ENCODE measurements at places on chromosomes 1 and 21.

DNA sequence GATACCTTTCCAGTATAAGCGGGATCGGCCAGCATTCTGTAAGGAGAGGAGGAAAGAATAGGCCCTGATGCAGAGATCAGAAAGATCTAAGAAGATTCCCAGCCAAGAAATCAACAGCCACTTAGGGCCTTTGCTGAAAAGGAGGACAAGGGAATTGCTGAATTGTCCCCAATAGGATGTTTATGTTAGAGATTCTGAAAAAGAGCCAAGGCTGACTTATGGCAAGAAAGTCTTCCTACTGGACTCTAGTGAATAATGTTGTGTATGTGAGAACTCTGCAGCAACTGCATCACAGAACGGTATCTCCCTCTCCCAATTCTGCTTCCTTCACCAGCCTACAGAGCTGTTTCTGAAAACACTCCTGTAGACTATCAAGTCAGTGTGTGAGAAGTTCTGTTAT is 298.0 kb upstream of the CXADR start:
- DNase-seq = no peak

DNA sequence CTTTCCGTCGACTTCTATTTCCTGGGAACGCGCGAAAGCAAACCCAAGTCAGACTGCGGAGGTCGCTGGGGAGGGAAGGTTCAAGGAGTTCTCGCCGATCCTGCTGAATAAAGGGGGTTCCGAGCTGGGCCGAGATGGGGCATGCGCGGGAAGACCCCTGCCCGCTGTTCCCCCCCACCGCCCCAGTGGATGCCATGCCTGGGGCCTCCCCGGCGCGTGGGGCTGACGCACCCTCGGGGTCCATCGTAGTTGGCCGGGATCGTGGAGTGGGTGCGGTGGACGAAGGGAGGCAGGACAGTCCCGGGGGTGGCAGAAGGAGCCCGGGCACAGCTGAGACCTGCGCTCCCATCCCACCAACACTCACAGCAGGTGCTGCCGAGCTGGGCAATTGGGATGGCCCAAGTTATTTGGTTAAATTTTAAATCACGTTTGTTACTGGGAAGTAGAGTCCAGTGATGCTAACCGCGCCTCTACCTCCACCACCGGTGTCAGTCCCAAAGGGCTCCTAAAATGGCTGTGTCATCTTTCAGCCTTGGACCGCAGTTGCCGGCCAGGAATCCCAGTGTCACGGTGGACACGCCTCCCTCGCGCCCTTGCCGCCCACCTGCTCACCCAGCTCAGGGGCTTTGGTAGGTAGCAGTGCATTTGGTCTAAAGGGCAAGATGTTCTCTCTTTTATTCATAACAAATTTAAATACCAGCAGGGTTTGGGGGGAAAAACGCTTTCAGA is 801 bp downstream of the MX1 start:
- no peak for DNase-seq

- no peak for DNase-seq
These were observed 62.3 kb downstream of the GALNT2 start for GRCh38 chr1:230129341-230129740.

DNA sequence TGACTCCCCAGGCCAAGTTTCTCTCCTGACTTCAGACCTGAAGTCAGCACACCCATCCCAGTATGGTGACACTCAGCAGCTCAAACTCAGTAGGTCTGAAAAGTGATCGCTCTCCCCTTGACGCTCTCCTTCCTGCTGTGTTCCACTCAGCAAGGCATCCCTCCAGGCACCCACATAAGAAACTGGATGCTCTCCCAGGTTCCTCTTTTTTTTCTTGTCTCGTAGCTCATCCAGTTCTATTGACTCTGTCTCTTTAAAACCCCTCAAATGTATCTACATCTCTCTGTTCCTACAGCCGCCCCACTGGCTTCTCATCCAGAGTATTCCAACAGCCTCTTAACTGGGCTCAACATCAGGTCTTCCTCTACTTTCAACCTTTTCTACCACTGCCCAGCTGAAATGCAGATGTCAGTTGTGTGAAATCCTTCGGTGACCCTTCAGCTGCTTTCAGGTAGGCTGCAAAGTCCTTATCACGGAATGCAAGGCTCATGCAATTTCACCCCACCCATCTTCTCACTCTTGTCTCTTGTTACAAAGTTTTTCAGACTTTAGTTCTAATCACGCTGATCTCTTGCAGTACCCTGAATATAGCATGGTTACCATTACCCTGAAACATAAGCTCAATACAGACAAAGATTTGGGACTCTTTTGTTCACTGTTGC is 286.2 kb upstream of the POU3F1 start:
- DNase-seq = no peak

GRCh38 chr1:6208723-6209660 is 3.1 kb downstream of the RNF207 start:
- no peak for DNase-seq

GRCh38 chr1:222195857-222196256 is 352.0 kb downstream of the HHIPL2 start:
- no peak for DNase-seq

DNA sequence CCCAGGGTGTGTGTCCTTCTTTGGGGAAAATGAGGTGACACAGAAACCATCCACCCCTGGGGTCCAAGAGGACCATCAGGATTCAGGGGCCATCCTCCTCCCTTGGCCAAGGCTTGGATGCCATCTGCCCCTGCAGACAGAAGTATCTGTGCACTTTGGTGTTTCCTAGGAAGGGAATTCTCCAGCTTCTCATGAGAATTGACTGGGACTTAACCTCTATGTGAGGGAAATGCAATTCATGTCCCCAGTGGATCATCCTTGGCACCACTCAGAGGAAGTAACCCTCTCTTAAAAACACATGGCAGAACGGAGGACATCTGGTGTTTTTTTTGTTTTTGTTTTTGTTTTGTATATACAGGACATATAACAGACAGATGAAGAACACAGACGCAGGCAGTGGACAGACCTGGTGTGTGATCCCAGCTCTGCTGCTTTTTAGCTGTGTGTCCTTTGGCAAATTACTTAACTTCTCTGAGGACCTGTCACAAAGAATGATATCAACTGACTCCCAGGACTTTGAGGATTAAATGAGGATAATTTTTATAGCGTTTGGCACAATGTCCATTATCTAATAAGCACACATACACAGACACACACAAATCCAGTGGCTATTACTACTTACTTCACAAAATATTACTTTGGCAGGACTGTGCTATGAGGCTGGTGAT is 3.8 kb downstream of the TNN start:
- DNase-seq = no peak

- DNase-seq = no peak
These were observed 51.0 kb upstream of the EFHD2 start for GRCh38 chr1:15358565-15359133.

GRCh38 chr1:234665975-234666605 is 56.1 kb upstream of the IRF2BP2 start:
- no peak for DNase-seq

- DNase-seq = no peak
These were observed 16.3 kb downstream of the ATG4C start for GRCh38 chr1:62800281-62800680.

- no peak for DNase-seq
These were observed 28.3 kb upstream of the COL18A1 start for GRCh38 chr21:45376459-45377324.

- DNase-seq = no peak
These were observed 57.9 kb upstream of the HIVEP3 start for GRCh38 chr1:41976671-41977070.

- DNase-seq = no peak
These were observed 41.5 kb upstream of the MRPS6 start for GRCh38 chr21:34031835-34032370.

GRCh38 chr1:150477733-150478132 is 9.5 kb upstream of the TARS2 start:
- no peak for DNase-seq

- peak; percentile 63 for DNase-seq
These were observed 163.7 kb upstream of the EDN2 start for GRCh38 chr1:41648230-41648629.

GRCh38 chr1:232697187-232697822 is 67.4 kb upstream of the SIPA1L2 start:
- no peak for DNase-seq

GRCh38 chr1:201332616-201333335 is 44.7 kb downstream of the TNNT2 start:
- no peak for DNase-seq

DNA sequence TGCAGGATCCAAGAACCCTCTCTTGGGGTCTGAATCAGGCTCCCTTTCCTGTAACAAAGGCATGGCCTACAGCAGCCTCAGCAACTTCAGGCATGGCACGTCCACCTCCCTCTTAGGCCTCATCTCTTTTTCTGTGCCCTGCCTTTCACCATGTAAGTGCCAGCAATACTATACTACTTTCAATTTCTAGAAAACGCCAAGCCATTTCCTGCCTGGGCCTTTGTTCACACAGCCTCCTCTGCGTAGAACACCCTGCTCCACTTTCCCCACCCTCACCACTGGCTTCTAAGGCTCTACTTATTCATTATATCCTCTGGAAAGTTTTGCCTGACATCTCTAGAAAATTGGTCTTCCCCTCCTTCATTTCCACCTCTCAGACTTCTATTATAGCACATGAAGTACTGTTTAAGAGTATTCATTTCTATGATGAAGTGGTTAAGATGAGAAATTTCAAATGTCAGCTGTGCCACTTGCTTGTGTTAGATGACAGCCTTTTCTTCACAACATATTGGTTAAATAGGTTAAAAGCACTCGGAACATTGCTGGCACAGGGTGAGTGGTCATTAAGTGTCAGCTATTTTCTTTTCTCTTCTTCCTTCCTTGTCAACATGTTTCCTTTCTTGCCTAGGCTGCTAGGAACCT is 41.6 kb upstream of the VWA5B1 start:
- DNase-seq = no peak

GRCh38 chr1:78834201-78834741 is 172.3 kb downstream of the ADGRL4 start:
- no peak for DNase-seq

DNA sequence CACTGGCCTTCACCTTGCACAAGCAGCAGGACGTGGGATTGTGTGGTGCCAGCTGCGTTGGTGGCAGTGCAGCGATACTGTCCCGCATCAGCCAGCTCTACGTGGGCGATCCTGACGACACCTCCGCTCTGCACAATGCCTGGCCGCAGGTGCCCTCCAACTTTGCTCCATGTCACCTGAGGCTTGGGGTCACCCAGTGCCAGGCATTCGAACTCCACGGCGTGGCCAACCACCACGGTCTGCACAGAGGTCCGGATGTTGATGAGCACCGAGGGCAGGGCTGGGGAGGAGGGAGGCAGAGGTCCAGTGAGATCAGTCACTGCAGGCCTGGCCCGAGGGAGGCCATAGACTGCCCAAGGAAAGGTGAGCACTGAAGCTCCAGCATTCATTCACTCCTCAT is 22.6 kb downstream of the LDLRAD2 start:
- DNase-seq = no peak

DNA sequence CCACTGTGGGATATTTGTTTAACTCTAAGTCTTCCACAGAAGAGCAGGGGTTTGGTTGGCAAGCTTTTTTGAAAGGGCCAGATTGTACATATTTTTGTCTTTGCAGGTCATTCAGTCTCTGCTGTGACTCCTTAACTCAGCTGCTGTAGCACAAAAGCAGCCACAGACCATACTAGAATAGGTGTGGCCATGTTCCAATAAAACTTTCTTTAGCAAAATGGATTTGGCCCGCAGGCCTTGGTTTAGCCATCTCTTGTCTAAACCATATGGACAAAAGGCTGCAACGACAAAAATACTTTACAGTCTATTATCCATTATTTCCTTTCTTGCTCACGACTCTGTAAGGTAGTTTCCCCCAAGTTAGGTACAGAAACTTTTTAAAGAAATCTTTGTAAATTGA is 60.5 kb downstream of the ESRRG start:
- no peak for DNase-seq

DNA sequence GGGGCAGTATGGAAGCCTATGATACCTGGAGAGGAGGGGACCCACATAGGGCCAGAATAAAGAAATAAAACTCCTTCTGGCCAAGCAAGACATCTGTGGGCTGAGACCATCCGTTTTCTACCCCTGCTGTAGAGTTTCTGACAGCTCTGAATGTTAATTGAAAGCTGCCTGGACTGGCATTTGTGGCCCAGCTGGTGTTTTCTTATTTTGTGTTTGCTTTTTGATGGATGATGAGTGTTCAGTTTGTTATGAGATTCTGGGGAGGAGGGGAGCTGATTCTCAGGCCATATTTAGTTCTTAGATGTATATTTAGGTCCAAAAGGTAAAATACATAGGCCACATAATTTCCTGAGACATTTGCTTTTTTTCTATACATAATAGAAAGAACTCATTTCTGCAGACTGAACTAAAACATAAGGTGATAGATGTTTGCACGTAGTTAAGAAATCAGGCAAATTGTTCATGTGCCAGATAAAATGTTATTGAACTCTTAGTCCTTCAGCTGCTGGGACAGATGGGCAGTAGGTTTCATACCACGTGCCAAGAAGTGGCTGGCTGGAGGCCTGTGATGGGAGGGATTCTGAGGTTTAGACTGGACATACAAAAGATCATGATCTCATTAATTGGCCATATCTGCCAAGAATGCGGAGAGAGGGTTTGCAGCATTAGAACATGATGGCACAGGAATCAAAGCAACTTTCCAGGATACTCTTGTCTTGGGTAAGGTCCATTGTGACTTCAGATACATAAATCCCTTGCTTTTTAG is 54.1 kb downstream of the DSCAM start:
- DNase-seq = no peak

GRCh38 chr1:229093609-229094336 is 177.1 kb upstream of the RAB4A start:
- DNase-seq = no peak

DNA sequence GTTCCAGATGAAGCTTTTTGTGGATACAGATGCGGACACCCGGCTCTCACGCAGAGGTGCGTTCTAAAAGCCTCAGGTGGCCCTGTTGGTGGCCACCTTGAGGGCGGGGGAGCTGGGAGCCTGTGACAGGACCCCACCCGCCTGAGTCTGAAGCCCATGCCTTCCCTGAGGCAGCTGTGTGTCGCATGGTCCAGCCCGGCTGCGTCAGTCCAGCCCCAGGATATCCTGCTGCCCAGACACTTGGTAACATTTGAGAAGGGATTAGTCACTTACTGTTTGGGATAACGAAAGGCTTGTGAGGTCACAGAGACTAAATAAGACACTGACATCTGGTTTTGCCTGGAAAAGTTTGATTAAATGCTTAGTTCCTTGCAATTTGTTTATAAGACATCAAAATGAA is 68.9 kb downstream of the UCK2 start:
- DNase-seq = peak; percentile 81

GRCh38 chr1:27527223-27527889 is 37.4 kb upstream of the WASF2 start:
- no peak for DNase-seq

DNA sequence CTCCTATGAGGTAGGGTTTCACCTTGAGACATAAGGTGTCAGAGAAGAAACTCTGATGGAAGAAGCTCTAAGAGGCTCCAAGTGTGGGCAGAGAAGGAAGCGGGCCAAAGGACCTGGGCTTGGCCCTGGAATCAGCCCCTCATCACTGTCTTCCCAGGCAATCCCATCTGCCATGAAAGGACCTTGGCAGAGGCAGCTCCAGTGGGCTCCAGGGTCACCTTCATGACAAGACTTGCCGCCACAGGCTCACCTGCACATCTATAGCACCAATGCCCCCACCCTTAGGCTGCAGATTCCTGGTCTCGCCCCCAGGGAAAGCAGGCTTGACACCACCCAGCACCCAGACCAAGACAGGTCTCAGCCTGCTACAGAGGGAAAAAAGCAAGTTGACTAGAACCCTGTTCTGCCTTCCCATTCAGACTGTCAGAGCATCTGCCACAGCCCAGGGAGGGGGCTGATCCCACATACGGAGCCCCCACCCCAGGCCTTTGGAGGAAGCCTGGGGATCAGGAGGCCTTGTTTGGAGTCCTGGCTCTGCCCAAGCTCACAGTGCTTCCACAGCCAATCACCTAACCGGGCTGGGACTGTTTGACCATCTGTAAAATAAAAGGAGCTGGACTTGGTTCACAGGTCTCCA is 490 bp upstream of the FAM110D start:
- DNase-seq = peak; percentile 68

- DNase-seq = no peak
These were observed 211.8 kb downstream of the TOMM20 start for GRCh38 chr1:234916840-234917239.
